Activated naive CD4-positive, alpha-beta T cell (primary cell): ENCODE measurements at places on chromosomes 5 and 9.

GRCh38 chr5:180210961-180211760 lies 2.1 kb upstream of the RASGEF1C start:
- no peak for DNase-seq

DNA sequence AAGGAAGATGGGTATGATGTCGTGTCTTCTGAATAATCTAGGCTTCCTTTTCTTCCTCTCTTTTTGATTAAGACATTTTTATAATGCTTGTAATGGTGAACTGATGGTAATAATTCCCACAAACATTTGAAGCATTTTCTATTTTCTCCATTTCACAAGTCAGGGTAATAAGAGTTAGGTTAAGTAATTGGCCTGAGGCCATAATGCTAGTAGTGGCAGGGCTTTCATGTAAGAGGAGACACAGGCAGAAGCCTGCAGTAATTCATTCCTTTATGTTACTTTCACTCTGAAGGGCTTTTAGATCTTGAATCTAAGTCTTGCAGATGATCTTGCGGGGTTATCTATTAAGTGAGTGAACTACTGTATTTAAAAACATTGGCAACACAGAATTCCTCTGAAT lies 374.9 kb downstream of the MAT2B start:
- no peak for DNase-seq

DNA sequence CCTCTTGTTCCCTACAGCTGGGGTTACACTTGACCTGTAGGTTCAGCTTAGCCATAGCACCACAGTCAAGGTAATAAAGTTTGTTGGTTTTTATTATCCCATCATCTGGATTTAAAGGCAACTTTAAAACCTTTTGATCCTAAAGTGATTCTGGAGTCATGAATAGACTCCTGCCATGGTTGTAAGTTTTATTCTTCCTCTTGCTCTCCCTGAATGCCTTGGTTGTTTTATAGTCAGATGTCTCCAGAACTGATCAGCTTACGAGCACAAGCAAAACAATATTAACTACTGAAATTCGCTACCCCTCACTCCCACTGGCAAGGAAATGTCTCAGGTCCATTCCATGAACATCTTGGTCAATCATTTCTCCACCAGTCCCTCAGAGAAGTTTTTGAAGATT lies 1328.6 kb downstream of the PTPRD start:
- no peak for DNase-seq

GRCh38 chr5:151021746-151022145 lies 1.4 kb downstream of the GPX3 start:
- DNase-seq: no peak

DNA sequence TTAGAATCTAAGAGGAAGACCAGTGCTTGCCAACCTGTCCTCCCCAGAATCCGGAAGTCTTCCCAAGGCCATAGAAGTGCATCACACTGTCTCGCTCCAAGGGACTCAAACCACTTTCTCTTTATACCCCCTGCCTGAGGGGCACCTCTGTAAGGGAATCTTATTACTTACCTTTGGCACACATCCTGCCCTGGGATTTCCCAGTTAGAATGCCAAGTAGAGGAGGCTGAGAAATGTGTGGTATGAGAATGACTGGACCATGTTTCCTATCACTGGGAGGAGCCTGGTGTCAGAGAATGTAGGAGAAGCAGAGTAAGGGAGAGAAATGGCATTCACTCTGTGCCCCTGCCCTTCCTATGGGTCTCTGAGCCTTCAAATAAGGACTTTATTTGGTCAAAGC lies 85.8 kb downstream of the AOPEP start:
- no peak for DNase-seq

DNA sequence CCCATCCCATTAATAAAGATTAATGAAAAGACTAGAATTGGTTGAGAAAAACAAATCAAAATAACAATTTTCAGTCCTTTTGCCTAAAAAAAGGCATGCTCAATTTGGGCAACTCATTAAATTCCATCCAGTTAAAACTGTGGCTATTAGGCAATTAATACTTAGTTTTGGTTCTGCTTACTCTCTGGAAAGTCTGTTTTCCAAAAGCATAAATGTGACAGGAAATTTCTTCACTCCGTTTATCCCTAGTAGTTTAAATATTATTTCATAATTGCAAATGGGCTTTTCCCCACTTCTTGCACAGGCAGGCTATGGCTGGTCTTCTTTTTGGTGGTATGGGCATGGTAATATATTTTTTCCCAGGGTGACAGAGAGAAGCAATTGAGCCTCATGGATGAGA lies 373.3 kb upstream of the KLF4 start:
- DNase-seq: no peak

DNA sequence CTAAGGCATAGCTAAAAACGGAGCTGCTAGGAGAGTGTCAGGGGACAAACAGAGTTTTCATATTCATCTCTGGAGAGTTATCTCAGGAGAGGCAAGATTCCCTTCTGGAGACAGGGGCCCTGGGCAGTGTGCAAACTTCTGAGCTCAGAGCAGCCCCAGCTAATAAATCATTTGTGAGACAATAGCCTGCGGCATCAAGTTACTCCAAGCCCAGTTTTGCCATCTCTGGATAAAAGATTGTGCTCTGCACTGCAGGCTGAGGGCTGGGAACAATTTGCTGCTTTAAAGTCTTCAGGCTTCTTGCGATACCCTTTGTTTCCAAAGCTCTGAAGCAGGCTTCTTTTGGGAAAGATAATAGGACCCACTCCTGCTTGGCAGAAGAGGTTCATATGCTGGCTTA lies 164.3 kb upstream of the BRINP1 start:
- no peak for DNase-seq

- no peak for DNase-seq
These were observed 13.2 kb downstream of the ENG start for GRCh38 chr9:127841087-127841835.

GRCh38 chr5:142215915-142216681 lies 107.5 kb downstream of the NDFIP1 start:
- DNase-seq: no peak

- no peak for DNase-seq
These were observed 45.5 kb downstream of the SPIN1 start for GRCh38 chr9:88433583-88434255.

- DNase-seq: no peak
These were observed 81.7 kb upstream of the CPEB4 start for GRCh38 chr5:173806270-173807035.

- DNase-seq: no peak
These were observed 50.2 kb downstream of the MED10 start for GRCh38 chr5:6328173-6328572.

DNA sequence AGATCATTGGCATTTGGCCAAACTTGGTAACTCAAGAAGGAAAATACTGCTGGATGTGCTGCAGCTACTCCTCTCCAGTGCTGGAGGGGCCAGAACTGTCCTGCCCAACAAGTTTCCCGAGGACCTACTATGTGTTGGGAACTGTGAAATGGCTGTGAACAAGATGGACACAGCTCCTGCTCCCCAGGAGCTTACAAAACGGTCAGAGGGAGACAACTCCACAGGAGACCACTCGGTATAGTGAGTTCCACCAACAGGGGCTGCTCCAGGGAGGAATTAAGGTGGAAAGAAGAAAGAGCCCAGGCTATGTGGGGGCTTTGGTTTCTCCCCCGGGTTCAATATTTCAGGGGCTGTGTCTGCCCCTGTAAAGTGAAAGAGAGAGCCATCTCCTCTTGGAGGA lies 78.8 kb downstream of the GNA14 start:
- no peak for DNase-seq

DNA sequence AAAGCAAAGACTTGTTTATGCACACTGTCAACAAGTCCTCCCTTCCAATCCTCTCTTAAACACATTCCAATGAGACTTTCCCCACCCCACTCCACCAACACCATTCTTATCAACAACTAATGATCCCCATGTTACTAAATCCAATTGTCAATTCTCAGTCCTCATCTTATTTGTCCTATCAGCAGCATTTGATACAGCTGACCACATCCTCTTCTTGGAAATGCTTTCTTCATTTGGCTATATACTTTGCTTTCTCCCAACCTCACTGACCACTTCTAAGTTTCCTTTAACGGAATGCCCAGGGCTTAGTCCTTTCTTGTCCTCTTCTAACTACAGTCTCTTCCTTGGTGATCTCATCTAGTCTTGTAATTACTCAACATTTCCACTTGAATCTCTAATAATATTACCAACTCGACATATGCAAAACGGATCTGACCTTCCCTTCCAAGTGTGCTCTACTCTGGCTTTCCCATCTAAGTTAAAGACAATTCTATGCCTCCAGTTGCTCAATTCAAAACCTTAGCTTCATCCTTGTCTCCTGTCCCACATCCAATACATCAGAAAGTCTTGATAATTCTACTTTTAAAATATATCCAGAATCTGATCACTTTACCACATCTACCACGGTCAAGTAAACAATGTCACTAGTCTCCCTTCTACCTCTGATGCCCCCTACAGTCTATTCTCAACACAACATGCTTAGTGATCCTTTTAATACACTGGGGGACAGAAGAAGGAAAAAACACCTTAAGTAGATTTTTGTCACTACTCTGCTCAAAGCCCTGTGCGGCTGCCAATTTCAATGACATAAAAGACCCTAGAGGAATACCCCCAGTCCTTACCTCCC lies 25.5 kb downstream of the AGTPBP1 start:
- DNase-seq: no peak

GRCh38 chr5:5026409-5026785 lies 113.7 kb upstream of the ADAMTS16 start:
- no peak for DNase-seq

DNA sequence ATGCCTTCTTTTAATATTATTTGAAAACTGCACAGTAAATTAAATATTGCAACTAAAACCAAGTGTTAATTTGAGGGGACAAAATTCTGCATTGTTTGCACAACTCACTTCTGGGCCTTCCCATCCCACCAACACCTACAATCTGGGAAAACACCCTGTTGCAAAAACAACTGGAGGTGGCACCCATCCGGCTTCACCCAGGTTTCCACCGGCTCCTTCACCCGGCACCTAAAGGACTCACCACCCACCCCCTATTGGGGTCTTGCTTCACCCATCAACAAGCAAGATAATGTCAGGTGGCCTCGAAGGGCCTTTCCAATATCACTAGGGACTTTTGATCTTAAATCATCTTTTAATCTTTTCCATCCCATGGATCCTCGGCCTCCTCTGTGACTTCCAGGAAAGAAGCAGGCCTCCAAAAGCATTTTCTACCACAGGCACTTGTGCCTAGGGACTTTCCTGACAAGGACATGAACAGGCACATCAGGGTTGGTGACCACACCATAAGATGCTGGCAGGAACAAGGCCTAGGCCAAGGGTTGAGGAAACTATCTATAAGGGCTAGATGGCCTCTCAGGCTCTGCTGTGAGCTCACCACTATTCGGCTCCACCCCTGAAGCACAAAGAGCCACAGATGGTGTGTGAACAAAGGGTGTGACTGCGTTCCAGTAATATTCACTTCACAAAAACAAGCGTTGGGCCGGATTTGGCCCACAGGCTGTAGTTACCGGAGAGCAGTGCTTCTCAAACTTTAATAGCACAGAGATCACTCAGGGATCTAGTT lies 205.1 kb downstream of the AUH start:
- no peak for DNase-seq

GRCh38 chr9:38406476-38407186 lies 14.1 kb downstream of the ALDH1B1 start:
- DNase-seq: no peak

DNA sequence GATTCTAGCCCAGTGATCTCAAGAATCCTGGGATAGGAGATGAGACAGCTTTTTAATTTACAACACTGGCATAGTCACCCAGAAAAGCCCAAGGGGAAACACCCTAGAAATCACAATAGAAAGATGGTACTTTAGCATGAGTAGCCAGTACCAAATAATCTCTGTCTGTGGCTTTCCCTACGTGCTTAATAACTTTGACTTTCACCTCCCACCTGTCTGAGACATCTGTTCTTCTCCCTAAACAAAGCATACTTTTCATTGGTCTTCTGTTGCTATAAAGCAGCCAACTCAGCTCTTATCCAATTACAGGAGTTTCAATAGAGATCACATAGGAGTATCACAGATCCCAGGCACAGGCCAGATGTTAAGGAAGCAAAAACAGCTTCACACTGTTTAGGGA lies 10.4 kb downstream of the MARCHF3 start:
- no peak for DNase-seq

- no peak for DNase-seq
These were observed 20.1 kb upstream of the PFDN1 start for GRCh38 chr5:140322751-140323731.

GRCh38 chr5:668283-668995 lies 24.7 kb downstream of the TPPP start:
- DNase-seq: no peak

- DNase-seq: no peak
These were observed 6.4 kb upstream of the MEF2C start for GRCh38 chr5:88889189-88890069.

- no peak for DNase-seq
These were observed 8.3 kb downstream of the CDK5RAP2 start for GRCh38 chr9:120571443-120572257.

GRCh38 chr5:4124221-4124970 lies 528.8 kb downstream of the IRX1 start:
- no peak for DNase-seq

DNA sequence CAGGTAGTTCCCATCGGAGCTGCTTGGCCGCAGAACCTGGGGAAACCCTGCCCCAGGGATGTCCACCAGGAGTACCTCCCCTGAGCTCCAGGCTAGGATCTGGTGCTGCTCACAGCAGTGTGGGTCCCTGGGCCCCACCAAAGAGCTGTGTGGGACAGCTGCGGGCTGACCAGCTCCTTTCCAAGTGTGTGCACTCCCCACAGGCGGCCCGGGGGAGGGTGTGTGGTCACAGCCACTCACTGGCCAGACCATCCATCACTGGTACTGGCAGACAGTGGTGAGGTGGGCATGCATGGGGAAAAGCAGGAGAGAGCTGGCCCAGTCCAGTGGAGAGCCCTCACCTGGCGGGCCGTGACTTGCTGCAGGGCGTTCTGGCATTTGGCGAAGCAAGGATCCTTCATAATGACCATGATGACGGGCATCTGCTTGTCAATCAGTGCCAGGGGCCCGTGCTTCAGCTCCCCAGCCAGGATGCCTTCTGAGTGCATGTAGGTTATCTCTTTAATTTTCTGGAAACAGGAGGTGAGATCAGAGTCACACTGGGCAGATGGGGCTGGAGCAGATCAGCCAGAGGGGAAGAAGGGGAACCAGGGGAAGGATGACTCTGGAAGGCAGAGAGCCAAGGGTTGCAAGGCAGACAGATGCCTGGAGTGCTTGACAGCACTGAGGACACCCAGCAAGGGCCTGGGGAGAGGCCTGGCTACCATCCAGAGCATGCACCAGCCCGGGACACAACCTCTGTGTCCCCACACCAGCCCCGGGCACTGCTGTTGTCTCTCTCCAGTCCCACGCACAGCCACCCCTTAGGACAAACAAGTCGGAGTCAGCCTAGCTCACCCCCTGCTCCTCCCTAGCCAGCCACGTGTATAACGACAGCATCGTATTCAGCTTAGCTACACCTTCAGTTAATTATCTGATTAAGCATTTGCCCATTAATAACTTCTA lies 12.8 kb upstream of the MAPK9 start:
- DNase-seq: no peak
